Neuronal stem cell (in vitro differentiated cells): ENCODE measurements at places on chromosomes 7 and 10.

- no peak for DNase-seq
These were observed 6.5 kb downstream of the GNB2 start for GRCh38 chr7:100679927-100680575.

DNA sequence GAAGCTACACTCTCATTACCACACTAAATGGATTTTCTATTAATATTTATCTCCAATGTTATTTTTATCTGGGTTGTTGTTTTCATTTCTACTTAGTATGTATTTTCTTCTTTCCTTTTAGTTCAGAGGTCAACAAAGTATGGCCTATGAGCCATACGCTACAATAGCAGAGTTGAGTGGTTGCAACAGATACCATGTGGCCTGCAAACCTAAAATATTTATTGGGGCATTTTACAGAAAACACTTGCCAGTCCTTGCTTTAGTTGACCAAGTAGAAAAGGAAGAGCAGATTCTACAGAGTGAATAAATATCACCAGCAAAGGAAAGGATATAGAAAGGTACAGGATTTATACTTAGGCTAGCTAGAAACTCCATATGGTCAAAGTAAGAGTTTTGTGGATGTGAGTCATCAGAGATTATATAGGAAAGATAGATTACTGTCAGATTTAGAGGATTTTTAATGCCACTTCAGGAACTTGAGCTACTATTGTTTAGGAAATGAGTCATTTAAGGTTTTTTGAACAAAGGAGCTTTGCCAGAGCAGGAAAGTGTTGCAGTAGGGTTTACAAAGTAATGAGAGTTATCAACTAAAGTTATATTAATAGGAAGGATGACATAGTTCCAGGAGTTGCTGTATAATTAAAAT lies 323.3 kb upstream of the KAT6B start:
- DNase-seq: no peak

GRCh38 chr7:30989008-30989823 lies 25.5 kb downstream of the GHRHR start:
- DNase-seq: no peak

- no peak for DNase-seq
These were observed 215.5 kb downstream of the ACTR3B start for GRCh38 chr7:152975076-152975475.

GRCh38 chr10:14604181-14605142 lies 170.2 kb downstream of the FAM107B start:
- DNase-seq: peak; percentile 78

DNA sequence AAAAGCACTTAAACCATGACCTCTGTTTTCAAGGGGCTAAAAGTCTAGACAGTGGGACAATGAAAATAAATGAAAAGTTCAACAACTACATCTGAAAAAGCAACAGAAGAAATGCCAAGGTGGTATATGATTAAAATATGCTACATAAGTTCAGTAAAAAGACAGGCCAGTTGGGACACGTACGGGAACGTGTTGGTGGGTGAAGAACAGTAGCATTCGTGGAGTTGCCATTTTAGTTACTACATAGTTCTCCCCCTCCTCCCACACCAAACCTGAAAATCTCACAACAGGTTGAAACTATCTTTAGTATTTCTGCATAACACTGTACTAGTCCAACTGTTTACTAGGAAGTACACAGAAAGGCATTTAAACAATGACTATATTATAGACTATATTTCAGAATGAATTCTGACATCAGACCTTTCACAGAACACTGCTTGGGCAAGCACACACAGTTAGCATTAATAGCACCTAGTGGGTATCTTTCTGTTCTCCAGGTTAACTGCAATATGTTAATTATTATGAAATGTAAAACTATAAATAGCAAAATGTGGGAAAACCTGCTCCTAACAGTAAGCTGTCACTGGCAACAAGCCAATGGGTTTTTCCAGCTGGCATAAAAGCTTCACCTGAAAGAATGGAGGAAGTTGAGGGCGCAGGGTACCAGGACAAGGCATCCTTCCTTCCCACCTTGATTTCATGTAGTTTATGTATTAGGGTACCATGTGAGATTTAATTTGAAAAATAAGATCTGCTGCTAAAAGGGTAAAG lies 135.0 kb downstream of the STRA8 start:
- no peak for DNase-seq

GRCh38 chr10:71888623-71889387 lies 37.8 kb upstream of the PSAP start:
- peak; percentile 23 for DNase-seq

- DNase-seq: no peak
These were observed 22.2 kb upstream of the PDLIM1 start for GRCh38 chr10:95312986-95313495.

- no peak for DNase-seq
These were observed 11.3 kb downstream of the NPTX2 start for GRCh38 chr7:98628418-98628817.

GRCh38 chr10:71344993-71345480 lies 26.0 kb downstream of the SLC29A3 start:
- no peak for DNase-seq

DNA sequence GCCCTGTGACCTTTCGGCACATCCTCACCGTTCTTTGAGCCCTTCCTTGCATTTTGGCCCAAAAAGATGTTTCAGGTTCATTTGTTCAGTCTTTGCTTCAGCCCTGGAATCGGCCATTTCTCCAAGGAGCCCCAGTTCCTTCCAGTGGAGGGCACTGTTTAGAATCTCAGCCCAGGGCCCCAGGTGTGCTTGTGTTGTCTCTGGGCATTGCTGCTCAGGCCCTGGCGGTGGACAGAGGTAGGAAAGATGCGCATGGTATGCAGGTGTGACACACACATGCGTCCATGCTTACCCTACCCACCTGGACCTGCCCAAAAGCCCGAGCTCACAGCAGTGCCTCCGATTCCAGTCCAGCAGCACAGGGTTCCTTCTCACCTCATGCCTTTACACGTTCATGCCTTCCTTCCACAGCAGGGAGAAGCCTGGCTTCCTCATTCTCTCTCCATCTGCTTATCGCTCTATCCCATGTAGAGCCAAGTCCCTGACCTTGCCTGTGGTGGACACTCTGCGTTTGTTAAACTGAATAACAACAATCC lies 70.6 kb downstream of the LHPP start:
- DNase-seq: no peak

GRCh38 chr10:132169766-132170560 lies 16.8 kb upstream of the DPYSL4 start:
- no peak for DNase-seq

DNA sequence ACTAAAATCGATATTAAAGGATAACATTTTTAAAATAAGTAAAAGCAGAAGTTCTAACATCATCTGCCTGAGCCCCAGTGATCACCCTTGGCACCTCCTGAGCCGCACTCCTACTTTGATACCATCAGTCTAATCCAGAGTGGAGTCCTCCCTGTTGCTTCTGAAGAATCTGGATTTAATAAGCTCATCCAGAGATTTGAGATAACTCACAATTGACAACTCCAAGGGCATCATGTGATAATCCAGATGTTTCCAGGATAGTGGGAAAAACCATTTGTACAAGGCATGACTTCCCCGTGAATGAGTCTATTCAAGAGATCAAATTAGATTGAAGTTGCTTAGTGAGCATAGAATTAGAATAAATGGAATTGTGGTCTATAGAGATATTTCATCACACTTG lies 475.8 kb upstream of the C7orf33 start:
- no peak for DNase-seq

DNA sequence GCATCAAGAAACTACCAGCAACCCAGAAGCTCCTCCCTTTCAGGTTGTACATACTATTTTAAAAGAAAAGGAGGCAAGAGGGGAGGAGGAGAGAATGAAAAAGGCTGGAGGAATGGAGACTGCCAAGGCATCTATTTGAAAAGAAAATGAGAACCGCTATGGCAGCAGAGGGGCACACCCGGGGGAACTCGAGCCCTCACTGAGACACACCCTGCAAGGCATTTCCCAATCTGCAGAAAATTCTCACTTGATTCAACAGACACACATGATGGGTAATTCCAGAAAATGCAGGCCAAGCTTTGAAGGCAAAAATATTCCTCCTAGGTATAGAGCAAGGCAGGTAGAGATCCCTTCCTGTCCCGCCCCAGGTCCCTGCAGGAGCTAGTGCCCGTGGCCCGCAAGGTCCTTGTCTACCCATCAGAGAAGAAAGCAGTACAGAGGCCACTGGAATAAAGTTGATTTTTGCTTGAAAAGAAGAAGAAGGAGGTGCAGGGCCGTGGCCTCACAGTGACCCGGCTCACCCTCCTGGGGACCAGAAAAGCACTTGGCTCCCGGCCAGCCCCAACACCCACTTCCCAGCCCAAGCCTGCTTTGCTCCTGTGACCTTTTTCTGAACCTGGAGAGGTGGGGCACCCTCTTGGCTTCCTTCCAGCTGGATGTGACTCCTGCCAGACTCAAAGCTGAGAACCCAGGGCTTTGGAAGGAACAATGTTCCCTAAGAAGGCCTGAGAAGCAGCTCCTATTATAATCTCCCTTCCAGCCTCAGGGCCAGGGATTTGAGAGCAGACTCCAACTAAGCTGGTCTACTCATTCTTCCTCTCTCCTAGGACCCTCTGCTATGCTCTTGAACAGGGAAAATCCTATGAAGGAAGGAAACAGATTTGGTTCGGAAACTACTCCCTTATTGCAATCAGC lies 6.2 kb upstream of the PIK3CG start:
- no peak for DNase-seq

GRCh38 chr7:94594882-94595281 lies 61.1 kb downstream of the SGCE start:
- no peak for DNase-seq

DNA sequence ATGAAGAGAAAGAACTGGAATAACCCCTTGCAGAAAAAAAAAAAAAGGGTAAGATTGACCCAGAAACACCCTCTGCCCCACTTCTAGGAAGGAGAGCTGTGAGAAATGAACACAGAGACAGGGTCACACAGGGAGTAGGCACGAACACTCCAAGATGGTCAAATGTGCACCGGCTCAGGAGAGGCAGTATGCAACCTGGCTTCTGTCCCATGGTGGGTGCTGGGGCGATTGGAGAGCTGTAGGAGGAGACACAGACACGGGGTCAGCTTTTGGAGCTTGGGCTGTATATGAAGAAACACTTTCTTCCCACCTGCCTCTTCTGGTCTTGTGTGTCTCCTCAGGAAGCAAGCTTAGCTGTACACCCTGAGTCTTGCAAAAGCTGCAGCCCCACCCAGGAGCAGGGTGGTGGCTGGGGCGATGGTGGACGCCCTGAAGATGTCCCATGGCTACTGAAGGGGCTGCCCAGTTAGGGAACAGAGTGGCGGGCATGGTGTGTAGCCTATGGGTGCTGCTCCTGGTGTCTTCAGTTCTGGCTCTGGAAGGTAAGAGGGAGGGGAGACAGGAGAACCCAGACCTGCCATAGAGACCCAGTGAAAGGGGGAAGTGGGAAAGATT lies 8.0 kb downstream of the EPHB6 start:
- DNase-seq: no peak

DNA sequence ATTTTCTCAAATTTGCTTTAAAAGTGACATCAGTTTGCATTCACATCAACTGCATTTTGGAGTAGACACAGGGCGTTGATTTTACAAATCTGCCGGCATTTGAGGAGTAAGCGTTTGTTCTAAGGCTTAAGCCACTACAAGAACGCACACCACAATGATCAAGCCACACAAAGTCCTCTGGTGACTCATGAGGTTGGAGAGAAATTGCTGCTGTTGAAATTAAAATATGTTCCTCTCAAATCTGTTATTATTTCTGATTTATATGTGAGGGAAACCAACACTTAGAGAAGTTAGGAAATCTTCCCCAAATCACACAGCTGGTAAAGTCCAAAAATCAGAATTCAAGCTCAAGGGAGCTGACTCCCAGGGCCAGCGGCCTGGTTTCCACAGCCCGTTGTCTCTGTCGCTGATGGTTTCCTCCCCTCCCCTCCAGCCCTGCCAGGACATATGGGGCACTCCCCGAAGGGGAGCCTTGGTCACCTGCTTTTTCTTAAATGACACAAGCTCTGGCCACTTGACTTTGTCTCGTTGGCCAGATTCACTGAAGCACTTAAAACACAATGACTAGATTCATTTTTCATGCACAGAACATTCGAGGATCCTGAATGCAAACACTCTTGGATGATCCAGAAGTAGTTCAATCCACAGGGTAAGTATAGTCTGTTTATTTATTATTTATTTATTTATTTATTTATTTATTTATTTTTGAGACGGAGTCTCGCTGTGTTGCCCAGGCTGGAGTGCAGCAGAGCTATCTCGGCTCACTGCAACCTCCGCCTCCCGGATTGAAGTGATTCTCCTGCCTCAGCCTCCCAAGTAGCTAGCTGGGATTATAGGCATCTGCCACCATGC lies 29.2 kb upstream of the KLF6 start:
- DNase-seq: no peak

GRCh38 chr10:2529945-2530344 lies 537.4 kb upstream of the PFKP start:
- no peak for DNase-seq

DNA sequence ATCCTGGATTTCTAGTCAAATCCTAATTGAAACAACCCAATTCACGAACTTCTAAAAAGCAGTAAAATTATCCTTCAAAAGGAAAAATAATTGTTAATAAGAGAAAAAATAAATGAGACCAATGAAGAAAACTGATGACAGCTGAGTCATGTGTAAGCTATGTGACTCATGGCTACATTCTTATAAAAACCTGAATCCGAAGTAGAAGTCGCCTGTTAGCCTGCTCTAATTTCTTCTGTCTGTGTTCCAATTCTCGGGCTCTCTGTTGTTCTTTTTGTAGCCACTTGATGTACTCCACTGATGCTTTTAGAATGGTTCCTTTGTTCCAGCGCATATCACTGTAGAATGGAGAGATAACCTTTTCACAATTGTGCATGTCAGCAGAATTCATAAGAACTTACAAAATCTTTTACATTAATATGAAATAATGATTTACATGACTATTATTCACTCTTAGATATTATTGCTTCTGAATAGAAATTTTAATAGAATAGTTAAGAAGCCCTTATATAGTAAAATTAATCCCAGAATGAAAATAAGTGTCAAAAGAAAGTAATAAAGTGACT lies 88.8 kb downstream of the TFEC start:
- DNase-seq: no peak

- DNase-seq: no peak
These were observed 26.6 kb upstream of the KAT6B start for GRCh38 chr10:74799721-74800221.

DNA sequence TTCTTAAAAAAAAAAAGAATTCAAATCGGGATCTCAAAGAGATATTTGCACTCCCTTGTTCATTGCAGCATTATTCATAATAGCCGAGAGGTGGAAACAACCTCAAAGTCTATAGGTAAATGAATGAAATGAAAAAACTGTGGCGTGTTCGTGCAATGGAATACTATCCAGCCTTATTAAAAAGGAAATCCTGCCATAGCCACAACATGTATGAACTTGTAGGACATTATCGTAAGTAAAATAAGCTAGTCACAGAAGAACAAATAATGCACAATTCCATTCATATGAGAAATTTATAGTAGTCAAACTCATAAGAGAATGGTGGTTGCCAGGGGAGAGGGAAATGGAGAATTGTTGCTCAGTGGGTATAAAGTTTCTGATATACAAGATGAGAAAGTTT lies 37.9 kb downstream of the GRK5 start:
- no peak for DNase-seq

DNA sequence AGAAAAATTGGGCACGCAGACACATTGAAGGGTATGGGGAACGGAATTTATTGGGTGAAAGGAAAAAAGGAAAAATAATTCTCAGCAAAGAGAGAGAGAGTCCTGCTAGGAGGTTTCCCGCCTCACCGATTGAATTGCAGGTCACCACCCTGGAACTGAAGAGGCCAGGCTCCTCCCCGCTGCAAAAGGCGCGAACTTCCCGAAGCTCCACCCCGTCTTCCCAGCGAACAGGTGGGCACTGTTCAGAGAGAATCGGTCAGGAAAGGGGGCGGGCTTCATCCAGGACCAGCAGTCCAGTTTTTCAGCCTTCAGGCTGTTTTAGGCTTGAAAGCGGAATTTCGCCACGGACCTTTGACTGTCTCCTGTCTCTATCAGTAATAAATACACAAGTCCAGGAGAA lies 27.3 kb upstream of the CADPS2 start:
- no peak for DNase-seq
